Fibroblast of skin of left biceps (primary cell): ENCODE measurements at places on chromosomes 5 and 9.
A peak's percentile ranks its signal among the peaks of the same experiment; 100 is the strongest.

DNA sequence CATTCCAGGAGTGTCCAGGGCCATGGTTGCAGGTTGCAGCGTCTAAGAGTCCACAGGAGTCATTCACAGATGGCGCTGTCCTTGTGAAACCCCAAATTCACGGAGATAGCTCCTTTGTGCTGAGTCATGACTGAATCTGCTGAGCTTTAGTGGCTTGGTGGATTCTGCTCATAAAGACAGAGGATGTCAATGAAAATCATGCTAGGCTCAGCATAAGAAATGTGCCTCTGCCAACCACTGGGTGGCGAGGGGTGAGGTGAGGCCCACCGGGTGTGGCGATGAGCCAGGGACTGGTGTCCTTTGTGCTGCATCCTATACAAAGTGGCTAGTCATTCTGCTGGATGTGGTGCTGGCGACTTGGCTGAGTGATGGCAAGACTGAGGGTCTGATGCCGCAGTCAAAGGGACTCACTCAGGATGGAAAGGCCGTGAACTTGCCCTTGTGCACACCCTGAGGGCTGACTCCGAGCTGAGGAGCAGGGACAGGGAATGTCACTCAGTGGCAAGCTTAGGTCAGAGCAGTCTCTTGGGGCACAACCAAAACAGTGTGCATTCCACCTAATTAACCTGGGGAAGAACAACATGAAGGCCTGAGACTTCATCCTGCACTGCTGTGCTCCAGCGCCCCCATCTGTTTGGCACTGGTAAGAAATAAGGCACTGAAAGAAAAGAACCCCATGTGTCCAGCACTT lies 71.5 kb downstream of the DAP start:
- no peak for DNase-seq

GRCh38 chr5:130402906-130403305 lies 498.6 kb downstream of the CHSY3 start:
- DNase-seq, result no peak

DNA sequence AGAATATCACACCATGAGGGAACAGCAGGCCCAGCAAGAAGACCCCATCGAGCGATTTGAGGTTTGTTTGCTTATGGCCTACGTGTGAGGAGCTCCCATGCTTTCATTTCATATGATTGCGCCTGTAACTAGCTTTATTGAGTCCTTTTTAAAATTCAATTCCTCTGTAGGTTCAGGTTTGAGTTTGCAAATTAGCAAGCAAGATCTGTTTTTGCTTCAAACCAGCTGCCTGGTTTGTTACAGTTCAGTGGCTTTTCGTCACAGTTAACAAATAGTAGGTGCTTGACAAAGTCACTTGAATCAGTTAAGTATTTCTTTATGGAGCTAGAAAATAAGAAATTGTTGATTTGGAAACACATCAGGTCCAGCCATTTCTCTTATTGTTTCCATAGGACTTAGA lies 56.3 kb downstream of the GPR21 start:
- DNase-seq, result no peak

- DNase-seq, result no peak
Measured at GRCh38 chr5:39476843-39477220, 52.1 kb upstream of the DAB2 start.

GRCh38 chr5:124902097-124902821 lies 155.8 kb upstream of the ZNF608 start:
- no peak for DNase-seq

DNA sequence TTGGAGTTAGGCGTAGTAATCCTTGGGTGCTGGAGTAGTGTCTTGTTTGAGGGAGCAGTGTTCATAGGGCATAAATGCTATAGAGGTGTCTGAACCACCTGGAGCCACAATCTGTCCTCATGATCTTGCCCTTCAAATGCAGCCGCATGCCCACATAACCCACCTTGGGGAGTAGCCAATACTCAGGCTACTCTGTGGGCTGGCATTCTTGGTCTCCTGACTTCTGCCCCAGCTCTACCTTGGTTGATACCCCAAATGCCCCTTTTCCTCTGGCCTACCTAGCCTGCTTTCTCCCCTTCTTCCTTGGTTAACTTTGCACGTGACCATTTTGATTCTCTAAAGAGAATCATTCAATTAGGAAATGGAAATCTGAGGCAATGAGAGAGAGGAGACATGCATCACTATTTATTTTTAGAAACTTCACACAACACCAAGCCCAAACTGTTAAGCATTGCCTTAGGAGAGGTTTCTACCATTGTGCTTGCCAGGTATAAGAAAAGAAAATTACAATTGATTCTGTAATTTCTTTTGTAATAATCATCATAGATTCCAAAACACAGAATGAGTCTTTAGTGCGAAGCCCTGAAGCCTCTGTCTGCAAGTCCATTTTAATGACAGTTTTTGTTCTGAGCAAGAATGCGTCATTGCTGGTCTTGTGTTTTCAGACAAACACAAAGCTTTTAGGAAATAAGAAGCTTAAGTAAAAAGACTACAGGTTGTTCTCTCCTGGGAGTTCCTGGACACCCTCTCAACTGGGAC lies 135.2 kb downstream of the C9orf152 start:
- no peak for DNase-seq

GRCh38 chr9:130219661-130220096 lies 45.9 kb upstream of the HMCN2 start:
- DNase-seq, result no peak

DNA sequence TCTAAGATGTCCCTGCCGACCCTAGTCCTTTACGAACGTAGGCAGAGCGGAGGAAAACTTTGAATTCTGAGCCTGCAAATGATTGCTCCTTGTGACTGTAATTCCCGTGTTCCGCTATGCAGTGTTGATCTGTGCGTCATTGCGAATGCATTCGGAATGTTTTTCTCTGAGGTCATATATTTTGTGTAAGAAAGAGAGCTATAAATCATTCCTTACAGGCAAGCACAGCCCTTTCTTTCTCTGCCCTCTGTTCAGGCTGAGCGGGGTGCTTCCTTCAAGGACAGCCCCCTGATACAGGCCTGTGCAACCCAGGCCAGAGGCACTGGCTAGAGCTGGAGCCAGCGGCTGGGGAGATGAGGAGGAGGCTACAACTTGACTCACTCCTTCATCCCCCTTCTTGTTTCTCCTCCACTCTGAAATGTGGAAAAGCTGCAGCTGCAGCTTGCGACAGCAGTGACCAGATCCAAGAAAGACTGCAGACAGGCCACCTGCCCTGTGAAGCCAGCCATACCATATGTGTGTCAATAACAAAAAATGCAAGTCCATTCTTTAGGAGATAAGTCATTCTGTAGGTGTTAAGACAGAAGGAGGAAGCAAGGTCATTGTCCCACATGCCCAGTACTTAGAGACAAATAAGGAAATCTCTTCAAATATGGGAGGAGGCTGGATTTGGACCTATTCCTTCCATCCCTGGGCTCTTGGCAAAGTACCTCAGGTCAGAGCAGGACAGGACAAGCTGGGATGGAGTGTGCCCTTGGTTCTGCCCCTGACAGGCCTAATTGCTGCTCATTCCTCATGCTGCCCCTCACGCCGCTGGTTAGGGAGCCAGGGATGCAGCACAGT lies 345.7 kb upstream of the WWC1 start:
- peak; percentile 94 for DNase-seq

GRCh38 chr9:974996-975739 lies 1.3 kb upstream of the DMRT3 start:
- no peak for DNase-seq

GRCh38 chr5:95923918-95924544 lies 37.6 kb downstream of the ELL2 start:
- no peak for DNase-seq
